ENCODE measurements at places on chromosomes 11 and 22. TPM values are rescaled to one million over a fixed set of nuclear protein-coding genes. Genes with fewer than 3 reads are reported as not detected.

SAA1 gene
- not detected for total RNA-seq

CATSPERZ gene
- total RNA-seq, result 0.69 TPM

DNA sequence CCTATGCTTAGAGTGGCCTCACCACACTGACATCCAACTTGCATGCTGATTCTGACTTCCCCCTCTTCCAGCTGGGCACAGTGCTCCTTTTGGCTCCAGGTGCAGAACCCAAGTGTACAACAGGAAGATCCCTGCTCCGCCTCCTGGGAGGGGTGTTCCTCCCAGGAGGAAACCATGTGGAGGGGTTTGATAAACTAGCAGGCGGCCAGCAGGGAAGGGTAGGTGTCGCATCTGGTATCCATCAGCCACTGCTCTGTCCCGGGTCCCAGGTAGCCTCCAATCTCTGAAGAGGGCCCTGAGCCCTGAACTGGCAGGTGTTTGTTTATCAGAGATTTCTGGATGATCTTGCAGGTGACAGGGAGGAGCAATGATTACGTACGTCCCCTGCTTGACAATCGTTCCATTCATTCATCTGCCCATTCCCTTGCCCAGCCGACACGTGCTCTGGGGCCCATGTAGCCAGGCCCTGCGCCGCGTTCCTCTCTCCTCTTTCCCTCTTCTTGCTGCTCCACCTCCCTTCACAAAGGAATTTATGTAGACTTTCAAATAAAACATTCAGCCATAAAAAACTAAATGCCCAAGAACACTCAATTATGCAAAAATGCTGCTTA, 41.2 kb upstream of the MICAL2 start:
- H3K36me3 ChIP-seq, result no peaks in the 10 kb centered on the region
- H3K27me3 ChIP-seq, result no peaks in the 10 kb centered on the region
- H3K4me1 ChIP-seq, result no peaks in the 10 kb centered on the region

C22orf15 gene
- not detected for total RNA-seq

SLC25A17 gene
- 22.4 TPM for total RNA-seq

DNA sequence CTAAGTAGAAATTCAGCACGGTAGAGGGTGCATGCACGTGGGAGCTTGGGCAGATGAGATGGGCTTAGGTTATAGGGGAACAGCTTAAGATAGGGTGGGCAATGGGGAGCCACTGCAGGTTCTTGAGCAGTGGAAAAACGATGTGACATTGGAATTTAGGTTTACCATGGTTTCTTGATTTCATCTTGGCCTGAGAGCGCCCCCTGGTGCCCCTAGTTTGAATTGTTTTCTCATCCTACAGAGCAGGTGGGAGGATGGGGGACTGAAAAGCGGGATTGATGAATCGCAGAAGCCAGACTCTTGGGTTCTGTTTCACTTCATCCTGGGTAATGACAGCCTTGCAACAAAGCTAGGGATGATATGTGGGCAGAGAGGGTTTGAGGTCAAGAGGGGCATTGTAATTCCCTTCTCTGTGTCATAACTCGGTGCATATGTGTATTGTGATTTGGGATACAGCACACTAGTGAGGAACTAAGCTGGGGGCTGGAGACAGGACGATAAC, 6.7 kb upstream of the MCAM start:
- H3K27me3 ChIP-seq, result no peaks in the 10 kb centered on the region
- H3K4me1 ChIP-seq, result peaks cover 9% of the 10 kb centered on the region
- H3K4me3 ChIP-seq, result no peak overlapping the region

CRYBB3 gene
- not detected for total RNA-seq

GRCh38 chr22:40070701-40071100, 75.9 kb downstream of the FAM83F start:
- peaks cover 4% of the 10 kb centered on the region for H3K4me1 ChIP-seq
- no peak for DNase-seq
- no peak overlapping the region for H3K27ac ChIP-seq
- no peaks in the 10 kb centered on the region for H3K36me3 ChIP-seq

TUB gene
- 20.0 TPM for total RNA-seq

SLC1A2 gene
- 4.1 TPM for total RNA-seq

GRCh38 chr11:17917556-17917955, 95.3 kb downstream of the SERGEF start:
- no peak overlapping the region for H3K27ac ChIP-seq
- no peaks in the 10 kb centered on the region for H3K36me3 ChIP-seq
- peaks cover 23% of the 10 kb centered on the region for H3K4me1 ChIP-seq
- DNase-seq, result no peak

DNA sequence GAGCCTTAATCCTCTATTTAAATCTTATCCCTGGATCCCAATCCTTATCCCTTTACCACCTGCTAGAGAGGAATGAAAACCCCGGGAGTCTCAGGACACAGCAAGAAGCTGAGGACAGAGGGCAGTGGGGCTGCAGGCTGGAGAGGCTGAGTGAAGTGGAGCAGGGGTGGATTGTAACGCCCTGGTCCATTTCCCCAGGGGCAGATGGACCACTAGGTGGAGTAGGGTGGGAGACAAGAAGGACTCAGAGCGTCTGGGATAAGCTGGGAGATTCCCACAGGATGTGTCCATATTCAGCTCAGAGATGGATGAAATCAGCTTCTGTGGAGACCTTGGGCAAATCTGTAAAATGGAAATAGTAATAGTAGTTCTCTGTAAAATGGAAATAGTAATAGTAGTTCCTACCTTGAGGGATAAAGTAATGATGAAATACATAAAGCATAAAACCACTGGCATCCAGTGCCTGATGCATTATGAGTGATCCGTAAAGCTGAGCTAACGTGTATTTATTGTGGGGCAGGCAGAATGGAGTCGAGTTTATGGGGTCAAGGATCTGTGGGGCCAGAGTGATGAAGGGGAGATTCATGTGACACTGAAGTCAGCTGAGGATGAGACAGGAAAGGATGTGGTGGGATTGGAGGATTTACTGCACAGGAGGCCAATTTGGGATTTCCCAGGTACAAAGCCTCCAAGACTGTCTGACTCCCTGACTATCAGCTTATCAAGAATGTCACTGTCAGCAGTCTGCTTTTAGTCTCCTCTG, 1.9 kb upstream of the ROBO4 start:
- H3K4me3 ChIP-seq, result no peak overlapping the region
- no peak for DNase-seq
- no peaks in the 10 kb centered on the region for H3K36me3 ChIP-seq

DNA sequence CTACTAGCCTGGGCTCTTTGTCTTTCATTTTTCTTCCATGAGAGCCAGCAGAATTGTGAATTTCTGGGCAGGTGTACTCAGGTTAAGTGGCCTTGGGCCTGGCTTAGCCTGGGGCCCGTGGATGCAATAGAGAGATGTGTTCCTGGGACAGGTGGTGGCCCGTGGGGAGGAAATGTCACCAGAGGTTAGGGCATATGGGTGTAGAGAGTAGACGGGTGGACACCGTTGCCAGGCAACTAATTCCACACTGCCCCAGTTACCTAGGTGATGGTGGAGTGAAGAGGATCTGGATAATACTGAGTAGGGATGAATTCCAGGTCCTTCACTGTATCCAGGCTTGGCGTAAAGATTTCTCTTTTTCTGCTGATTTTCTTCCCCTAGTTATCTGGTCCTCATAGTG, 175.0 kb downstream of the INSC start:
- no peak overlapping the region for H3K4me3 ChIP-seq
- no peak overlapping the region for H3K27ac ChIP-seq
- H3K4me1 ChIP-seq, result no peaks in the 10 kb centered on the region
- H3K36me3 ChIP-seq, result no peaks in the 10 kb centered on the region

Measured in adrenal gland (tissue), 19 donors.